Aortic smooth muscle cell (primary cell): ENCODE measurements at places on chromosomes 1 and 21. TPM values are rescaled to one million over a fixed set of nuclear protein-coding genes. Genes with fewer than 3 reads are reported as not detected.

BCAN gene
- 0.13 TPM in 1 of 2 replicates, not detected in the other for total RNA-seq

FUBP1 gene
- 106 and 115 TPM in 2 replicates for total RNA-seq

F13B gene
- total RNA-seq, result not detected in 2 replicates

PRKAA2 gene
- 6.3 and 7.3 TPM in 2 replicates for total RNA-seq

UBE2U gene
- 0.06 TPM in 1 of 2 replicates, not detected in the other for total RNA-seq

FCRL6 gene
- not detected in 2 replicates for total RNA-seq

GUCA2B gene
- not detected in 2 replicates for total RNA-seq

C1orf141 gene
- not detected in 2 replicates for total RNA-seq

OR2T2 gene
- not detected in 2 replicates for total RNA-seq

HCRTR1 gene
- 0.26 TPM in 1 of 2 replicates, not detected in the other for total RNA-seq

TRAF5 gene
- total RNA-seq, result 11.1 and 14.3 TPM in 2 replicates

DNAJC6 gene
- total RNA-seq, result 1.3 and 2.5 TPM in 2 replicates

SGIP1 gene
- total RNA-seq, result 31.7 and 61.1 TPM in 2 replicates

TSSK3 gene
- total RNA-seq, result 0.40 and 1.7 TPM in 2 replicates

HOOK1 gene
- 0.06 TPM in 1 of 2 replicates, not detected in the other for total RNA-seq

TRAPPC10 gene
- total RNA-seq, result 22.2 and 22.3 TPM in 2 replicates

NBPF20 gene
- total RNA-seq, result 2.1 and 2.9 TPM in 2 replicates

CCDC17 gene
- total RNA-seq, result 0.53 and 0.75 TPM in 2 replicates

ADAMTSL4 gene
- 6.3 and 10.4 TPM in 2 replicates for total RNA-seq

GOLT1A gene
- total RNA-seq, result not detected in 2 replicates

DNASE2B gene
- total RNA-seq, result not detected in 2 replicates

EPB41 gene
- 5.7 and 10.1 TPM in 2 replicates for total RNA-seq

AUNIP gene
- 1.7 and 3.6 TPM in 2 replicates for total RNA-seq

FMOD gene
- total RNA-seq, result 4.4 and 6.3 TPM in 2 replicates

B3GALT2 gene
- total RNA-seq, result 0.25 and 0.26 TPM in 2 replicates

DDAH1 gene
- total RNA-seq, result 32.9 and 46.8 TPM in 2 replicates

FAM72B gene
- 1.9 and 3.3 TPM in 2 replicates for total RNA-seq

TSTD1 gene
- 12.3 and 26.7 TPM in 2 replicates for total RNA-seq

SPRR1A gene
- not detected in 2 replicates for total RNA-seq

OR2W3 gene
- 0.26 TPM in 1 of 2 replicates, not detected in the other for total RNA-seq

KCNN3 gene
- total RNA-seq, result 0.13 and 0.25 TPM in 2 replicates

CRP gene
- not detected in 2 replicates for total RNA-seq

SELP gene
- 0.12 and 0.40 TPM in 2 replicates for total RNA-seq

SPOCD1 gene
- total RNA-seq, result 35.8 and 43.3 TPM in 2 replicates

OLFML2B gene
- 9.0 and 13.5 TPM in 2 replicates for total RNA-seq

NES gene
- total RNA-seq, result 124 and 159 TPM in 2 replicates

HRNR gene
- total RNA-seq, result not detected in 2 replicates

DENND4B gene
- total RNA-seq, result 12.4 and 13.9 TPM in 2 replicates

DMRTA2 gene
- 0.12 and 0.13 TPM in 2 replicates for total RNA-seq
